NCI-H1694 (cell line): ENCODE measurements at places on chromosomes 1 and 21.
A peak's percentile ranks its signal among the peaks of the same experiment; 100 is the strongest.

GRCh38 chr1:112317140-112317539 is 78.9 kb upstream of the CTTNBP2NL start:
- no peak for DNase-seq

GRCh38 chr1:65422241-65423203 is 2.1 kb downstream of the LEPR start:
- DNase-seq: no peak

DNA sequence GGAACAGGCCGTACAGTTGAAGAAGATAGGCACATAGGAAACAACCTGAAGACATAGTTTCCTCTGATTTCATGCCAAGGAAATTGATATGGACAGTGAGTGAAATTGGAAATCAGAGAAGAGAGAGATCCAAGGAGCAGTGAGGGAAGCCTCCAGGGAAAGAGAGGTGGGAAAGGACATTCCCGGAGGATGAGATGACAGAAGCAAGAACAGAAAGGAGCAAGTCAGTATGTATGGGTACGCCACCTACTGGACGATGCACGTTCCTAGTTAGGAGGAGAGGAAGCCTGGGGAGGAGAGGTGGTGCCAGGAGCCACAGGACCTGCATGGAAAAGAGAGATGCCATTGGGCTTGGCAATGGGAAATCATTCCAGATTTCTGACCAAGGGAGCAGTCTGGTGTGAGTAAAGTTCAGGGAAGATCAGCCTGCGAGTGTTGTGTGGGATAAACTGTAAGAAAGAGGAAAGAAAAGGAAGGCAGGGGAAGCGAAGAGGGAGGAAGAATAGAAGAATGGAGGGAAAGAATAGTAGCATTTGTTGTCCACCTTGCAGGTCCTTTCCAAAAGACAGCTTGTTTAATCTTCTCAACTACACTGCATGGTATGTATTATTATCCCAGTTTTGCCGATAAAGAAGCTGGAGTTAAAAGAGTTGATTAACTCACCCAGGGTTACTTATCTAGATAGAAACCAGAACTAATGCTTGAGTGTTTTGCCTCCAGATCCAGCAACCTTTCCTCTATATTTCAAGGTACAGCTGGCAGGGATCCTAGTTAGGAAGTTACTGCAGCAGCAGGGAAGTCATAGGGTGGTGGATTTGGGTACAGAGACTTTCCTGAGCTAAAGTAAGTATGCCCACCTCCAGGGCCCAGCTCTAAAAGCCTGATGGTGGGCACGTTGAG is 27.4 kb downstream of the C1orf116 start:
- peak; percentile 6 for DNase-seq

- DNase-seq: no peak
These were observed 30.0 kb upstream of the IRF2BP2 start for GRCh38 chr1:234639961-234640360.

DNA sequence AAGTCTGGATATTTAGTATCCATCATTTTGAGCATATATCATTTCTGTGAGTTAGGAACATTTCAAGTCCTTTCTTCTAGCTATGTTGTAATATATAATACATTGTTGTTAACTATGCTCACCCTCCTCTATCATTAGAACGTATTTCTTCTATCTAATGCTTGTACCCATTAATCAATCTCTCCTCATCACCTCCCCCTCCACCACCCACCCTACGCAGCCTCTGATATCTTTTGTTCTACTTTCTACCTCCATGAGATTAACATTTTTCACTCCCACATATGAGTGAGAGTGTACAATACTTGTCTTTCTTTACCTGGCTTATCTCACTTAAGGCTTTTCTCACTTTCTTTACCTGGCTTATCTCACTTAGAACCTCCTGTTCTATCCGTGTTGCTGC is 156.2 kb downstream of the FMN2 start:
- DNase-seq: no peak

GRCh38 chr1:38587766-38588165 is 271.8 kb downstream of the RRAGC start:
- DNase-seq: peak; percentile 6
